ENCODE measurements at places on chromosomes 16 and 17. TPM values are rescaled to one million over a fixed set of nuclear protein-coding genes. Genes with fewer than 3 reads are reported as not detected.

Gene EVI2B
- total RNA-seq = 16.5 TPM

GRCh38 chr16:4481963-4482362 is 5.8 kb downstream of the HMOX2 start:
- H3K27me3 ChIP-seq = no peaks in the 10 kb centered on the region
- H3K4me1 ChIP-seq = no peaks in the 10 kb centered on the region
- H3K36me3 ChIP-seq = peaks cover 6% of the 10 kb centered on the region
- no peak for DNase-seq
- no peak overlapping the region for H3K27ac ChIP-seq

DNA sequence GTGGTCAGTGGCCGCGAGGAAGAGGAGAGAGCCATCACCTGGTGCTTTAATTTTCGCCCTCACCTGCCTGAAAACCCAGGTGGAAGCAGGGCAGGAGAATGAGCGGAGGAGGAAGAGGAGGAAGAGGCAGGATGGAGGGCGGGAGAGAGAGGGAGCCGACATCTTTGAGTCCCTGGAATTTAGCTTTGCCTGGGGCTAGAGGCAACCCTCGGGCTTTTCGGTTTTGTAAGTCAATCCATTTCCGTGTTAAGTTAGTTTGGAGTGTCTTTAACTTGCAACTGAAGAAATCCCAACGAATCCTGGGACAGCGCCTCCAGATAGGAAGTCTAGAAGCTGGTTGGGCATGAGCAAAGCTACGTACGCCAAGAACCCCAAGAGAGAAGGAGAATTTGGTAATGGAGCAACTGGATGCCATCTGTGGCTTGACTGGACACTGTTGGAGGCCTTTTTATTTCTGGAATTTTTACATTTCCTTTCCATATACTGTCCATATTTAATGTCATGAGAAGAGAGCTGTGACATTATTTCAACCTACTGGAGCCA is 36.9 kb upstream of the ATP2A3 start:
- no peak overlapping the region for H3K4me3 ChIP-seq
- no peak for DNase-seq
- H3K27me3 ChIP-seq = no peaks in the 10 kb centered on the region
- H3K36me3 ChIP-seq = peaks cover 8% of the 10 kb centered on the region

- H3K27me3 ChIP-seq = no peaks in the 10 kb centered on the region
- peak overlapping the region; percentile 99 for H3K4me3 ChIP-seq
- peaks cover 26% of the 10 kb centered on the region for H3K4me1 ChIP-seq
- peak overlapping the region; percentile 100 for H3K27ac ChIP-seq
Measured at GRCh38 chr17:8151641-8152111, 528 bp downstream of the PER1 start.

GRCh38 chr16:9817586-9817985 is 364.6 kb downstream of the GRIN2A start:
- H3K36me3 ChIP-seq = no peaks in the 10 kb centered on the region
- no peak overlapping the region for H3K27ac ChIP-seq
- DNase-seq = no peak

- no peaks in the 10 kb centered on the region for H3K27me3 ChIP-seq
- no peak overlapping the region for H3K27ac ChIP-seq
- no peaks in the 10 kb centered on the region for H3K4me1 ChIP-seq
- peak; percentile 66 for DNase-seq
Measured at GRCh38 chr17:66904760-66905624, 59.5 kb upstream of the CACNG4 start.

DNA sequence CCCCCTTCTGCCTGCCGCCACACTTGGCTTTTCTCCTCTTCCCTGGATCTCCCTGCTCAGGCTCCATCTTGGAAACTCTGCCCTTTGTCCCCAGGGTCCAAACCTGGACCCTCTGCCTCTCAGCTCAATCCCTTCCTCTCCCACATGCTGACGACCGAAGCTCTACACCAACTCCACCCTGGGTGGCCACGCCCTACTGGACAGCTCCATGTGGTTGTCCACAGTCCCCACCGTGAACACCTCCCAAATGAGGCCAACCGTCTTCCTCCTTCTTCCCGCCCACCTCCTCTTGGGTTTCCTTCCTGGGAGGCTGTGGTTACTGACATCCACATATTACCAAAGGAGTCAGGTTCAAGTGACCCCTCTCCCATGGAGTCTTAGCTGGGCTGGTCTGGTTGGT is 22.6 kb upstream of the MLKL start:
- H3K27me3 ChIP-seq = no peaks in the 10 kb centered on the region
- DNase-seq = no peak
- H3K27ac ChIP-seq = no peak overlapping the region
- H3K4me1 ChIP-seq = no peaks in the 10 kb centered on the region
- H3K36me3 ChIP-seq = no peaks in the 10 kb centered on the region

GRCh38 chr16:4805231-4805630 is 2.8 kb upstream of the ROGDI start:
- DNase-seq = no peak
- no peak overlapping the region for H3K27ac ChIP-seq
- H3K4me1 ChIP-seq = no peaks in the 10 kb centered on the region
- H3K36me3 ChIP-seq = peaks cover 14% of the 10 kb centered on the region
- H3K4me3 ChIP-seq = no peak overlapping the region

DNA sequence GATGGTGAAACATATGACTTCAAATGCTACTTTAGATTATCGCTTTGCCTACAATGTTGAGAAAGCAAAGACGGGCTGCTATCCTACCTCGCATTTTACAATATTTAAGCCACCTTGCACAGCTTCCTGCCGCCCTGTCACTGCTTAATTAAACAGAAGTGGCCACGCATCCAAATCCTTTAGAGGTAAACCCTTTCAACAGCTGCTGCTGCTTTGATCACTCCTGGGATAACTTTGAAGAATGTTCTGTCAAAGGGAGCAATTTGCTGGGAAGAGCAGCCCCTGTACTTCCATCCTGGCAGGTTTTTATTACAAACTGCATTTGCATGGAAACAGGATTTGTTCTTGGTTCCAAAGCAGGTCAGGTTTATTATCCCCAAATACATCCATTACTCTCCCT is 24.2 kb upstream of the SSTR2 start:
- no peak overlapping the region for H3K27ac ChIP-seq
- H3K27me3 ChIP-seq = no peaks in the 10 kb centered on the region
- H3K4me3 ChIP-seq = no peak overlapping the region

- peaks cover 3% of the 10 kb centered on the region for H3K4me1 ChIP-seq
- H3K27ac ChIP-seq = no peak overlapping the region
- DNase-seq = peak; percentile 66
- H3K27me3 ChIP-seq = peaks cover 18% of the 10 kb centered on the region
Measured at GRCh38 chr17:8122924-8123694, 797 bp downstream of the HES7 start.

GRCh38 chr17:77581480-77581879 is 377.0 kb upstream of the TNRC6C start:
- no peak overlapping the region for H3K4me3 ChIP-seq
- H3K27ac ChIP-seq = no peak overlapping the region
- H3K36me3 ChIP-seq = no peaks in the 10 kb centered on the region
- H3K4me1 ChIP-seq = no peaks in the 10 kb centered on the region
- no peaks in the 10 kb centered on the region for H3K27me3 ChIP-seq
- DNase-seq = no peak

GRCh38 chr17:61058066-61058465 is 341.6 kb upstream of the TBX2 start:
- no peak for DNase-seq
- H3K27ac ChIP-seq = no peak overlapping the region
- H3K36me3 ChIP-seq = no peaks in the 10 kb centered on the region
- no peaks in the 10 kb centered on the region for H3K27me3 ChIP-seq

- H3K27me3 ChIP-seq = no peaks in the 10 kb centered on the region
- H3K36me3 ChIP-seq = peaks cover 12% of the 10 kb centered on the region
- peak overlapping the region; percentile 96 for H3K4me3 ChIP-seq
Measured at GRCh38 chr16:20740901-20741521, 607 bp downstream of the THUMPD1 start.

GRCh38 chr17:28723159-28723835 is 2.7 kb downstream of the TLCD1 start:
- H3K27ac ChIP-seq = no peak overlapping the region
- peaks cover 23% of the 10 kb centered on the region for H3K36me3 ChIP-seq
- H3K4me3 ChIP-seq = no peak overlapping the region
- no peak for DNase-seq

- H3K36me3 ChIP-seq = no peaks in the 10 kb centered on the region
- no peaks in the 10 kb centered on the region for H3K4me1 ChIP-seq
- no peak overlapping the region for H3K27ac ChIP-seq
- H3K4me3 ChIP-seq = no peak overlapping the region
- no peak for DNase-seq
Measured at GRCh38 chr17:12403881-12404398, 261.8 kb upstream of the MYOCD start.

GRCh38 chr17:6989779-6990178 is 6.1 kb upstream of the ALOX12 start:
- no peak for DNase-seq
- no peak overlapping the region for H3K27ac ChIP-seq
- H3K4me1 ChIP-seq = no peaks in the 10 kb centered on the region
- H3K36me3 ChIP-seq = no peaks in the 10 kb centered on the region
- no peak overlapping the region for H3K4me3 ChIP-seq

Data from kidney (tissue), 22 donors.